CD14-positive monocyte (primary cell): ENCODE measurements at places on chromosomes 2 and 18.

DNA sequence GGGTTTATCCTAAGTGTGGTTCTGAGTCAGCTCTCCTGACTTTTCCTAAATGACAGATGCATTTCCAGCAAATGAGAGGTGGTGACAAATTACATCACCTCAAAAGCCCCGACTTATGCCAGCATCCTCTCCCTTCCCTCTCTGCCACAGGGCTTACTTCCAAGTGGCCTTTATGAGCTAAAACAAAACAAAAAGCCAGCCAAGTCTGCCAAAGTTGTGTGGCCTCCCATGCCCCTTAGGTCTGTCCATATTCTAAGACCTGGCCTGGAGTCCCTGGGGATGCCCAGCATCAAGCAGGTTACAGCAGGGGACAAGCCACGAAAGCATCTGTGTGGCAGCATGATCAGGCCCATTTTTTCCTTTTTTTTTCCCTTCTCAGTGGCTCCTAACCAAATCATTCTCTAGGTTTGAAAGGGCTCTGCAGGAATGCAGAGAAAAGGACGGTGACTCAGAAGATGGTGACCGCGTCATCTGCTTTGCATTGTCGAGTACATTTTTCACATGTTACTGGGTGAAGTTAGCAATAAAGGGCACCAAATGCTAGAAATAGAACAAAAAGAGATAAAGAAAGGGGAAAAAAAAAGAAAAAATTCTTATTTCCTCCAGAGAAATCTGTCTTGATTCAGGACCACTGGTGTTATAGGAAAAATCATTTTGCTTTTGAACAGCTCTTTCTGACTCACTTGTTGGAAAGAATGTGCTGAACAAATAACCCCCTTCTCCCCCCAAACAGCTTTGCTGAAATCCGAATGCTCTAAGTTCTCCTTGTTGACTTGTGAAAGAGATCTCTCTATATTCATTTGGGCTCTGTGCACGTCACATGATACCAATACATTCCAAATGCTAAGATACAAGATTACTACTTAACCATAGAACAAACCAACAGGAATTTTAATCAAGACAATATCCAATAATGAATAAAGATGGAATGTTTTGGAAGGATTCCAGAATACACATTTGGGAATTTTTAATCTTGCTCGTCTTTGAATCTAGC, 178.7 kb downstream of the EN1 start:
- DNase-seq, result no peak

DNA sequence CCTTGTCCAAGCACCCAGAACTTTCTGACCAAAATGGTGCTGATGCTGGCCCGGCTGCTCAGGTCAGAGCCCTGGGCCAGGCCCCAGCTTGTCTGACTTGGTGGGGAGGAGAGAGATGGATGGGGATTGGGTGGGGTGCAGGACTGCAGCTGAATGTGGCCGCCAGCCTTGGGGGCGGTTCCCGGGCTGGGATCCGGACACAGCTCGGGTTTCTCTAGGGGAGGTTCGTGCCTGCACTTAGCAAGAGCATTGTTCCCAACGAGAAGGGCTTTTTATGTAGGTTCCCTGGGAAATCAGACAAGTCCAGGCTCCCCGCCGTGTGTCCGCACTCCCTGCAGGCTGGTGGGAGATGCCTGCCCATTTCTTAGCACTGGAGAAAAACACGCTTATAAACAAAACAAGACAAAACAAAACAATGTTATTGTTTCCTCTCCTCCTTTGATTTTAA, 50.5 kb upstream of the HS6ST1 start:
- DNase-seq, result no peak

DNA sequence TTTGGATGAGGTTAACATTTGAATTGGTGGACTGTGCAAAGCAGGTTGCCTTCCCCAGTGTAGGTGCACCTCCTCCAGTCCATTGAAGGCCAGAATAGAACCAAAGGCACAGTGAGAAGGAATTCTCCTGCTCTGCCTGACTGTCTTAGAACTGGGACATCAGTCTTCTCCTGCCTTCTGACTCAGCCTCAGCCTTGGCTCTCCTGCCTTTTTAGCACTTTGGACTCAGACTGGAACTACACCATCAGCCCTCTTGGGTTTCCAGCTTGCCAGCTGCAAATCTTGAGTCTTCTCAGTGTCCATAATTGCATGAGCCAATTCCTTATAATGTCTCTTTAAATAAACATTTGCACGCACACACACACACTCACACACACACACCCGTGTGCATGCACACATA, 8.0 kb upstream of the TMEM177 start:
- no peak for DNase-seq

DNA sequence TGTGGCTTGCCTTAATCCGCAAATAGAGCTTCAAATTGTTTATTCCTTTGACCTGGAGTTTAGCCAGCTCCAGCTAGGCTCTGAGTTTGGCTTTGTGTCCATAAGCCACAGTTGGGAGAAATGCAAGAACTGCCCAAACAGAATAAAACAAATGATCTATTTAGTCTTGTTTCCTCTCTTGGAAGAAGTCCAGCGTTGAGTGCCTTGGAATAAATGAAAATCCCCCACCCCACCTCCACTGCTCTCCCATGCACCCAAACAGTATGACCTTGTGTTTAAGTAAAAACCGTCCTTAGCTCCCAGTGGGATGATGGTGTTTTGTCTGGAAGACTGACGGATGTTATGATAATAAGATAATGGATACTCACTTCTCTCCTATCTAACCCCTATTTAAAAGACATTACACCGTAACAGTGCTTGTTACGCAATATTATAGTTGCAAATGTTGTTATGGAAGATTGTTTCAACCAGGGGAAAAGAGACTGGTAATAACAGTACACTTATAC, 3.2 kb upstream of the SERPINE2 start:
- DNase-seq, result no peak

DNA sequence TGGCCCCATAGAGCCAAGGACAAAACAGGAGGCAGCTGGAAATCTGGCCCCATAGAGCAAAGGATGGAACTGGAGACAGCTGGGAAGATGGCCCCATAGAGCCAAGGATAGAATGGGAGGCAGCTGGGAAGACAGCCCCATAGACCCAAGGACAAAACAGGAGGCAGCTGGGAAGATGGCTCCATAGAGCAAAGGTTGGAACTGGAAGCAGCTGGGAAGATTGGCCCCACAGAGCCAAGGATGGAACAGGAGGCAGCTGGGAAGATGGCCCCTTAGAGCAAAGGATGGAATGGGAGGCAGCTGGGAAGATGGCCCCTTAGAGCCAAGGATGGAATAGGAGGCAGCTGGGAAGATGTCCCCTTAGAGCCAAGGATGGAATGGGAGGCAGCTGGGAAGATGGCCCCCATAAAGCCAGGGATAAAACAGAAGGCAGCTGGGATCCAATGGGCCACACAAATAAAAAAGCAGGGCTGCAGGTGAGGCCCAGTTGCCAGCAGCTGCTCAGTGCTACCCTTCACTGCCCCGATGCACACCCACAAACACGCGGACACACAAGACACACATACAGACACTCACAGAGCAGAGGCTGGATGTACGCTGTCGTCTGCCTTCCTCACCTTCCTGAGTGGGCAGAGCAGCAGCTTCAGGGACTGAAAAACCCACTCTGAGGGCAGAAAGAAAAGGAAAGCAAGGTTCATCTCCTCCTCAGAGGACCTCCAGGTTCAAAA, 505.4 kb upstream of the MYT1L start:
- DNase-seq, result no peak

DNA sequence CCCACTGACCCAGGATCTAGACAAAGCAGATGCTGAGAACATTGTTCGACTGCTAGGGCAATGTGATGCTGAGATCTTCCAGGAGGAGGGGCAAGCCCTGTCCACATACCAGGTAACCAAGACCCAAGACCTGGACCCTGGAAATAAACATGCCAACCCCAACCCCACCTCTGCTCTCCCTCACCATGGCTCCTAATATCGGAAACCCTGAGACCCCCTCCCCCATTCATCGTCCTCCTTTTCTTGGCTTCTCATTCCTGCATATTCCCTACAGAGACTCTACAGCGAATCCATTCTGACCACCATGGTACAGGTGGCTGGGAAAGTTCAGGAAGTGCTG, 619 bp downstream of the GCKR start:
- no peak for DNase-seq

GRCh38 chr2:156944871-156945270, 312.6 kb upstream of the GALNT5 start:
- no peak for DNase-seq

- no peak for DNase-seq
These were observed 61.6 kb upstream of the ATP8B1 start for GRCh38 chr18:57864615-57865121.

GRCh38 chr18:74348581-74348980, 32.9 kb downstream of the C18orf63 start:
- no peak for DNase-seq

GRCh38 chr2:1642066-1642861, 102.1 kb downstream of the PXDN start:
- no peak for DNase-seq

DNA sequence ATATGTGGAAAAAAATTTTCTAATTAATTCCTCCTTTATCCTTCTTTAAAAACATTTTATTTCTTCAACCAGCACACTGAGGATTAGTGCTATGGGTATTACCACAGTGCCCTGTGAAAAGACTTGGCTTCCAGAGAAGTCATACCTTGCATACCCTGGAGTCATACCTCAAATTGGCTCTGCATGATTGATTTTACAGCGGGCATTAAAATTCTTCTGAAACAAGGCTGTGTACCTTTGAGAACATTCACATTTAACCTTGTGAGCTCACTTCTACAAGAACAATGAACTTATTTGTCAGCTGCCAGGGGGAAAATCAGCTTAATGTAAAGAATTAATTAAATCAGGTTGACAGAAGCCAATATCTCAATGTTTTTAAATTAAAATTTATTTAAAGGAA, 44.6 kb downstream of the SLC35F5 start:
- DNase-seq, result no peak

GRCh38 chr18:50663626-50664441, 103.9 kb downstream of the MAPK4 start:
- DNase-seq, result no peak

DNA sequence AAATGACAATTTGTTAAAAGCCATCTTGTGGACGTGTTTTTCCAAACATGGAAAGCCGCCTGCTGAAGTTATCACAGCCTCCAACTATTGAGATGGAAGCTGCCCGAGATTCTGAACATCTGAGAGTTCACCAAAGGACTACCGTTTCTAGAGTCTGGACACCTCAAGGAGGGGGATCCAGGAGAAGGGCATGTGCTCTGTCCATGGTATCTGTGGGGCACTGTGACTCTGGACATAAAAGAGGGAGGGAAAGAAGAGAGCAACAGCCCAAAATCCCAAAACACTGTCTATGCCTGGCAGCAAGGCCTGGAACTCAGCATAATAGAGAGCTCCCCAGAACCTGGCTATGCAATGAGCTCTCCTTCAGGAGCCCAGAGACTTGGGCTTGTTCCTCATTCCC, 319.9 kb downstream of the EN1 start:
- no peak for DNase-seq

DNA sequence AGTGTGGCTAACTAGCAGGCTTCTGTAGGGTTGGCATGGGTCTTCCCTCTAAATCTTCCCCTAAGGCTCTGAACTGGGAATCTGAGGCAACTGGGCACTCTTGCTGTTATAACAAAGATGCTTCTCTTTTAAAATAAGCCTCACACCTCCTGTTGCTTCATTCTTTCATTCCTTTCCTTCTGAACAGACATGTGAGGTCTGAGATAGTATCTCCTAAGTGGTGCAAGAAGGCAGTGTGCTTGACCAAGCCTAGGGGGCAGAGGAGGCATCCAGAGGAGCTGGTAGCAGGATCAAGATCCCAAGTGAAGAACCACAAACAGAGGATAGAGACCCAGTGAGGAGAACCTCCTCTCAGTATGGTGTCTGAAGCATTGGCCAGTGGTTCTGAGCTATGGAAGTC, 90.9 kb downstream of the TTC27 start:
- no peak for DNase-seq

GRCh38 chr2:85066006-85066740, 67.0 kb upstream of the TCF7L1 start:
- DNase-seq, result no peak

- no peak for DNase-seq
These were observed 555.2 kb upstream of the KLHL29 start for GRCh38 chr2:22829791-22830190.
